ENCODE measurements at places on chromosomes 6 and 20.

DNA sequence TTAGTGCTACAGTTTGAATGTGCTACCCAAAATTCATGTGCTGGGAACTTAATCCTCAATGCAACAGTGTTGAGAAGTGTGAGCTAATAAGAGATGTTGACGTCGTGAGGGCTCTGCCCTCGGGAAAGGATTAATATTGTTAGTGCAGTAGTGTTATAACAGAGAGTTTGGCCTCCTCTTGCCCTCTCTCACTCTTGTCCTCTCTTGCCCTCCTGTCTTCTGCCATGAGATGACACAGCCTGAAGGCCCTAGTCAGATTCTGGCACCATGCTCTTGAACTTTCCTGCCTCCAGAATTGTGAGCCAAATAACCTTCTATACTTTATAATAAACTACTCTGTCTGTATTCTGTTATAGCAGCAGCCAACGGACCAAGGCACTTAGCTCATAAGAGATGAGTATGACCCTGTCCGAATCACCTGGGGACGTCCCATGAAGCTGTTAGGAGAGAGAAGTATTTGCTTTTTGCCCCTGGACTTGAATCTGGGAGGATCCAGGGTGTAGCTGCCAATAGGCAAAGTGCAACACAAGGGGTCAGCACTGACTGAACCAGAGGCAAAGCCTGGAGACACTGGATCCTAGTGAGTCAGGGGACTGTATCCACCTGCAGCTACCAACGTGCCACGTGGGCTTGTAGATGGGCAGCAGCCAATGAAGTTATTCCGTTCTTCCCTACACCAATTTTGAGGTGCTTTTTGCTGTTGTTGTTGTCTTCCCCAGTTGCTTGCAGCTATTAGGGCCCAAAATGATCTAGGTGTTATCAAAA is 233.7 kb downstream of the THBS2 start:
- DNase-seq: no peak

DNA sequence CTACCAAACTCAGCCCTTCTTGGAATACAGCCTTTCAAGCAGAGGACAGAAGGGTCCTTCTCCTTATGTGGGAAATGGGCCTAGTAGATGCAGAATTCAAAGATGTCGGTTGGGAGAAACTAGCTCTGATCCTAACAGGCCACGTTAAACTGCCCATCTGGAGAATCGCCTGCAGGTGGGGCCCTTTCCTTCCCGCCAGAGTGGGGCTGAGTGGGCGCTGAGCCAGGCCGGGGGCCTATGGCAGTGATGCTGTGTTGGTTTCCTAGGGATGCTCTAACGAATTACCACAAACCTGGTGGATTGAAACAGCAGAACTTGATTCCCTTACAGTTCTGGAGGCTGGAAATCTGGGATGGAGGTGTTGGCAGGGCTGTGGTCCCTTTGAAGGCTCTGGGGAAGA is 9.1 kb downstream of the MAPK13 start:
- no peak for DNase-seq

- DNase-seq: no peak
These were observed 19.7 kb upstream of the MTCL3 start for GRCh38 chr6:127538750-127539264.

GRCh38 chr6:13711324-13711732 is 307 bp downstream of the RANBP9 start:
- DNase-seq: peak; percentile 67

DNA sequence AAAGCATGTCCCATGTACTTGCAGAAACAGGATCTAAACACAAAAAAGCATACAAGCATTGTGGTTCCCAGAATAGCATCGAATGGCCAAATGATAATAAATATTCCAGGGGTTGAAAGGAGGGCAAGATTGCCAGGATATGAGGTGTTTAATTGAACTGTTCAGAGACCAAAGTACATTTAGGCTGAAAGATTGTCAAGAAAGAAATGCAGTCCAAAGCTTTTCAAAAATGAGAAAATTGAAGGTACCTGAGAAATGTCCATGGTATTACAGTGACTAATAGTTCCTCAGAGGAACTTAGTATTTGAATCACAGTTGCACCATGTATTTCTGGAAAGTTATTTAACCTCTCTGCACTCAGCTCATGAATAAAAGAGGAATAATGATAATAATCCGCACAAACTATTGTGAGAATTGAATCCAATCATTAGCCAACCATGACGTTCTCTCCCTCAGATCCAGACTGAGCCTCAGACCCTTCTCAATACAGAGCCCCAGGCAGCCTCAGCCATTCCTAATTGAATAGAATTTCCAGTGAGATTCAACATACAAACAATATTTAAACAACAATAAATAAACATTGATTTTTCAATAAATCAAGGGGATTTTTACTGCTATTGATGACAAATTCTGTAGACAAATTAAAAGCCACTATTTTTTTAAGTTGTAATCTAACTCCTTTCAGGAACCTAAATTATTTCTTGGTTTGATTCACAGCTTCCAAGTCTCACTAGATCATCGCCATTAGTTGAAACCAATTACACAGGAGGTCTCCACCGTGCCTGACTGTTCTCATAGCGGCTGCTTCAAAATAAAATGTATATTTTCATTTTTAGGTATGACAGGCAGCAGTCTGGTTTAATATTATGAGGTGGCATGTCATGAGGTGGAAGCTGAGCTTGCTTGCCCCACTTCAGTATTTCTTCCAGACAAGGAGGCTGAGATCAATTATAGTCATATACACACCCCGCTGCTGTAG is 144.3 kb upstream of the TENT5A start:
- DNase-seq: no peak

- no peak for DNase-seq
These were observed 23.9 kb downstream of the ILRUN start for GRCh38 chr6:34672657-34673043.

DNA sequence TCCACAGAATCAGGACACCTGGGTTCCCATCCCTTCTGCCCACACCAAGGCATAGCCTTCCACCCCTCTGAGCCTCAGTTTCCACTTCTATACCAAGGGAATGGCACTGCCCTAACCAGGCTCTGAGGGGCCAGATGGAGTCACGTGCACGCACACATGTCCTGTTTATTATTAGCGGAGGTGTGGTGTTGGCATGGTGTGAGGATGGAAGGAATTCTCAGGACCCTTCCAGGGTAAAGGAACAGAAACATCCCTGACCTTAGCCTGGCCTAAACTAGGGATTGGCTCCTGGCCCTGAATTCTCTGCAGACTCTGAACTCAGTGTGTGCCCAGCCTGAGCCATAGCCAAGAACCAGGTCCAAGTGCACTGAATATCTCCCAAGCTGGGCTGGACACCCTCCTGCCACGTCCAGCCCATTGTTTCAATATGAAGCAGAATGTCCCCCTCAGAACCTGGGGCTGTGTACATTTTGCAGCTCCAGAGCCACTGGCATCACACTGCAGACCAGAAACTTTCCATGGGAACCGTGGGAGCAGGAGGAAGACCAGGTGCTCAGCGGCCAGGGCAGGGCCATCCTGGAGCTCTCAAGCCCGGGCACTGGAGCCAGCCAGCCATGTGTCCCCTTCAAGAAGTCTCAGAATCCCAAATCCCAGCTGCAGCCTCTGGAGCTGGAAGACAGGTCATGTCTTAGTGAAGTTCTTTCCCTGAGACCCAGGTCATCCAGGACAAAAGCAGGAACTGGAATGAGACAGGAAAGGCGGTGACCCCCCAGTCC is 208.4 kb downstream of the ANKRD60 start:
- no peak for DNase-seq

GRCh38 chr6:90319979-90320685 is 23.5 kb upstream of the BACH2 start:
- no peak for DNase-seq

- DNase-seq: no peak
These were observed 32.6 kb upstream of the SERPINB9 start for GRCh38 chr6:2935566-2936291.

- DNase-seq: no peak
These were observed 188.6 kb downstream of the SYNDIG1 start for GRCh38 chr20:24657878-24658620.

DNA sequence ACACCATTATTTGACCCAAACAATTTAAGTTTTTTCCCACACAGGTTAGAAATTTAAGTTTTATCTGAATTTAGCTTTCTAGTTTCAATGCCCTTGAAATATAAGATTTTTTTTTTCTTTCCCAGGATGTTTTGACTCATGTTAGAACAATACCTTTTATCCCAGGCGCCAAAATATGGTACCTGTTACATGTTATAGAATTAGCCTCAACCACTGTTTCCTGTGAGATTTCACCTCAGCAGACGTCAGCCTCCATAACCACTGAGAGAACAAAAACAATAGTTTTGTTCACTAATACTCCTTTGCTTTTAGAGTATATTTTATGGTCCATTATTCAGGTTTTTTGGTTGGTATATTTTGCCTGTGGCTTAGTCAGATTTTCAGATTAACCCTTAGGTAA is 302.9 kb downstream of the CDKAL1 start:
- DNase-seq: no peak

- DNase-seq: no peak
These were observed 240.7 kb downstream of the RNGTT start for GRCh38 chr6:88722686-88723085.

- no peak for DNase-seq
These were observed 37.1 kb downstream of the PIGU start for GRCh38 chr20:34639755-34640222.

DNA sequence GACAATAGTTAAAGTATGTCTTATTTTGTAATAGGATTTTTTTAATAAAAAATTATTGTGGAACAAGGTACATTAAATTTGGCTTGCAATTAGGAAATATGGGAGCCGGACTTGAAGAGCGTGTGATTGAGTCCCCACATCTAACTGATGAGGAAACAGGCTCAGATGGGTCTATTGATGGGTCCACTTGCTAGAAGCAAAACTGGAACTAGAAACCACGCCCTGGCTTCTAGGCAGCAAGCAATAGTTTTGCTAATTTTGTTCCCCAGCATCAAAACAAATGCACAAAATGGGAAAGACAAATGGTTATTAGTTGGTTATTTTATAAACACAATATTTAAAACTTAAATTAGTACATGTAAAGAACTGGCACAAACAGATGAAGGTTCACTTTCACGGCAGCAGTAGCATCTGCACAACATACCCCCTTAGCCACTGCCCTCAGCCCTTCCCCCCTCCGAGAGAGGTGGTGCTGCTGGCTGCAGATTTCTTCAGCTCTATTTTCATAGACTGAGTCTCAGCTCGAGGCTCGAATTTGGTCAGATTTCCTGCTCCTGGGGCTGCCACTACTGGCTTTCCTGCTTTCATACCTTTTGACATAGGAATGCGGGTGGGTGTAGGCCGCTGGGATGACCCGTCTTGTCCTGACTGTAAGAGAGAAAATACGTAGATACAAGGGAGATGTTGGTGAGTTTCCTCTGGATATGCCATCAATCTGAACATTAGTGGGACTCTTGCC is 23.8 kb upstream of the TMEM30A start:
- DNase-seq: no peak

- no peak for DNase-seq
These were observed 12.8 kb upstream of the PDYN start for GRCh38 chr20:2006452-2007361.

- DNase-seq: no peak
These were observed 232.8 kb downstream of the RNGTT start for GRCh38 chr6:88730611-88731011.

- peak; percentile 30 for DNase-seq
These were observed 26.7 kb downstream of the GPX6 start for GRCh38 chr6:28488916-28489365.

DNA sequence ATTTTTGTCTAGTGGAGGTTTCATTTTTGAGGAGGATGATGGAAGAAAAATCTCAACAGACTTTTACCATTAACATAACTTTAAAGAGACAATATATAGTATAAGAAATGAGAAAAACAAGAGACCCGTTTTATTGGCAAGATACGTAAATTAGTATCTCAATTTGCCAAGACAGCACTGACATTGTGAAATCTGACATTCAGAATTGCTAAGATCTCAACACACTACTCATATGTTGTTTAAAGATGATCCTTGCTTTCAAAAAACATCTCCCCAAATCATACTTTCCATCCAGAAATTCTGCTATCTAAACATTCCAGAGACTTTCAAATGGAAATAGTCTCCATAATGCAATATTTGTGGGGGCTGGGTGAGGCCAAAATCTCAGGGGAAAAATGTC is 220.9 kb upstream of the CEP162 start:
- no peak for DNase-seq

- no peak for DNase-seq
These were observed 274.8 kb upstream of the RGS17 start for GRCh38 chr6:153405931-153406330.

GRCh38 chr6:157905590-157906342 is 75.9 kb upstream of the SYNJ2 start:
- DNase-seq: no peak
